Testis (tissue), 5 donors: ENCODE measurements at places on chromosomes 6 and 20.

DNA sequence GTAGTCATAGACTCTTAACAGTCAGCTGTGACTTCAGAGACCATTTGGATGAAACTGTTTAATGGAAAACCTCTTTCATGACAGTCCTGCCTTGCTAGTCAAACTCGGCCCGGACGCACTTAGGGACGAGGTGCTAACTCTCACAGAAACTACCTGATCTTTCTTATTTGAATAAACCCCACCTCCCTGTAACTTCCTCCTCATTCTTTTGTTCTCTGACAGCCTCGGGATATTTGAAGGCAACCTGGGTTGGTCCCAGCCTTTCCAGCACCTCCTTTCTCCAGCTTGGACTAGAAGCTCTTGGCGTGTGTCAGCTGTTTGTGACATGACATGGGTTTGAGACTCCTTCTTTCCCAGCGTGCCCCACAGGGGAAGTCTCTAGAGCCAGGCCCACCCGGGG, 175.3 kb upstream of the EXOC2 start:
- no peak for DNase-seq

- no peak for DNase-seq
Measured at GRCh38 chr6:33751771-33752645, 5.3 kb upstream of the IP6K3 start.

- no peak for DNase-seq
Measured at GRCh38 chr20:21162631-21163030, 36.7 kb downstream of the KIZ start.

GRCh38 chr20:60116128-60116909, 158.1 kb downstream of the CDH26 start:
- no peak for DNase-seq

DNA sequence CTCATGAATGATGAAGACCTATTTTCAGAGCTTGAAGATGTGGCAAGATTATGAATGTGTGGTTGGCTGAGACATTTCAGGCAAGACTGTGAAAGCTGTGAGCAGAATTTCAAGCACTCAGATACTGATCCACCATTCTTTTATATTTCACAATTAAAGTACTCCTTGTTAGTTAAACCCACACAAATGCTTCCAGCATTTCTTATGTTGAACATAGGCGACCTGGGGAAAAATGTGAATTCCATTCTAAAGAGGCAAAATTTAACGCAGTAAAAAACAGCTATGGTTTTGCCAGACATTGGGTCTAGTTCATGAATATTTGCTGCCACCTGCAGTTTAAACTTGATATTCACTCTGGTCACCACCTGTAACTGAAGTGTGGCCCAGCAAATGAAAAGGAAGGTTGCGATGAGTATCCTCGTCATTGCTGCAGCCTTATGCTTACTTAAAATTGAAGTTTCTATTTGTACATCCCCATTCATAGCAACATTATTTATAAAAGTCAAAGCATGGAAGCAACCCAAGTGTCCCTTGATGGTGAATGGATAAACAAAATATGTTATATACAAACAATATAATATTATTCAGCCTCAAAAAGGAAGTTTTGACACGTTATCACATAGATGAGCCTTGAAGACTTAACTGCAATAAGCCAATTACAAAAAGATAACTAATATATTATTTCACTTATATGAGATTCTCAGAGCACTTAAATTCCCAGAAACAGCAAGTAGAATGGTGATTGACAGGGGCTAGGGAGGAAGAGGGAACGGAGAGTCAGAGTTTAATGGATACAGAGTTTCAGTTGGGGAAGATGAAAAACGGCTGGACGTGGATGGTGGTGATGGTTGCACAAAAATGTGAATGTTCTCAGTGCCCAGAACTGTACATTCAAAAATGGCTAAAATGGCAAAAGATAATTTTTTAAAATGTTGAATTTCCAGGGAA, 32.4 kb upstream of the FAM184A start:
- peak; percentile 53 for DNase-seq

DNA sequence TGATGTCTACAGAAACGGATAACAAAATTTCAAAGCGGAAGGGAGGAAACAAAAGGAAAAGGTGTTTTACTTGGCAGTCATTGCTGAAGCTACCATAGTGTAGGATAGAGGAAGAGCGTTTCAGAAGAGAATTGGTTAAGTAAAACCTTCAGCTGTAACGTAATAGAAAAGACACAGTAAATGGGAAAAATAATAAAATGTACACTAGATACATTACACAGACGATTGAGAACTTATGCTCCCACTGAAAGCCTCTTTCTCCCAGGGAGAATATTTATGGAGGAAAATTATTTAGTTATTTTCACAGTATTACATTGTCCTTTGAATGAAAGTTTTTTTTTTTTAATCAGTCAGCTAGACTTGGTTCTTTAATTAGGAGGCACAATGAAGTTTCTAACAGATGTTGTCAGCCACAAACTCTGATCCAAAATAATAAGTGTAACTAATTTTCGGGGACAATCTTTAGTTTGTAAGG, 90.7 kb upstream of the PRDM1 start:
- DNase-seq = no peak

GRCh38 chr20:35156978-35157377, 9.8 kb upstream of the EDEM2 start:
- no peak for DNase-seq

DNA sequence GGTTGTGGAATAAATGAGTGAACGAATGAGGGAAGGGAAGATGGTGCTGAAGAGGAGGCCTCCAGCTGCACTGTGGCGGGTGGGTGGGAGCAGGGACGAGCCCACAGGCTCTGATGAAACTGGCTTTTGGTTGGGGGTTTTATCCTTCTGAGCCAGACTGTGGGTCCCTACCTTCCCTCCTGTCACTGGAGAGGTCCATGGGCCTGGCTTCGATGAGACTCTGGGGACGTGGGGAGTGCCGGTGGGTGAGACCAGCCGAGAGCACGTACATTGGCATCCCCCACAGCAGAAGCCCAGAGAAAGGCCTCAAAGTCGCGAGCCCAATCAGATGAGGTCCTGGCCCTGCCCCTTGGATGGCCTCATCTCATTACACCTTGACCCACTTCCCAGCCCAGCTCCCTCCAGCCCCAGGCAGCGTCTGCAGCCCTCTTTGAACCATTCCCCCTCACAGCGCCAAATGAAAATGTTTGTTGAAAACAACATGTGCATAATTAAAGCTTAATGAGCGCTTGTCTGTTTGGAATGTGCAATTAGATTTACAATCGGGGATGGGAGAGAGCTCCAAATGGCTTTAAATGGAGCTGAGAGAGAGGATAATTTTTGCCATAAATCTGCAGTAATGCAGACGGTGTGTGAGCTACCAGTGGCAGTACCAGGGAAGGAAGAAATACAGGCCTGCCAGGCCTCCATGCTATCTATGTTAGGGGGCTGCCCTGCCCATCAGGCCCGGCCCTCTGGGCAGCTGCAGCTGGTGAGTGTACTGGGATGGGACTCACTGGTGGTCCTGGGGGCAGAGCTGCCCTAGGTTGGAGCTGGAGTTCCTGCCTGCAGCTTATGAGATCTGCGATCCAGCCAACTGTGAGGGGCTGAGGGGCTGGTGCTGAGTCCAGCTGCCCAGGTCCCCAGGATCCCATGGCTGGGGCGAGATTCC, 47.2 kb downstream of the TOX2 start:
- DNase-seq = no peak

GRCh38 chr20:50133041-50133440, 20.1 kb upstream of the UBE2V1 start:
- DNase-seq = no peak

GRCh38 chr6:34386316-34387137, 5.9 kb downstream of the NUDT3 start:
- DNase-seq = no peak

DNA sequence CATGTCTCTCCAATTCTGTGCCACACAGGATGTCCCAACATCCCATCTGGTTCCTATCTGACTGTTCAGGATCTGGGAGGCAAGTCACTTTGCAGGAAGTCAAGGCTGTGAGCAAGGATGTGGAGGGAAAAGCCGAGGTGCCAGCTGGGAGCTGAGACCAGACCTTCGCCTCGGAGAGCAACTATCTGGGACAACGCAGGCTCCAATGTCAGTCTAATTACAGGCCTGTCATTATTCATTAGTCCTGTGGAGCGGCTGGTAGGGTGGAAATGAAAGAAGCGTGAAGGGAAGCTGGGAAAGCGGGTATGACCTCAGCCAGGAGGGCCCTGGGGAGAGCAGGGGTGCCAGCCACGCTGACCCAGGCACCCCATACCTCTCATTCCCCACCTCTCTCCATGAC, 147.3 kb downstream of the UNC5CL start:
- DNase-seq = no peak

DNA sequence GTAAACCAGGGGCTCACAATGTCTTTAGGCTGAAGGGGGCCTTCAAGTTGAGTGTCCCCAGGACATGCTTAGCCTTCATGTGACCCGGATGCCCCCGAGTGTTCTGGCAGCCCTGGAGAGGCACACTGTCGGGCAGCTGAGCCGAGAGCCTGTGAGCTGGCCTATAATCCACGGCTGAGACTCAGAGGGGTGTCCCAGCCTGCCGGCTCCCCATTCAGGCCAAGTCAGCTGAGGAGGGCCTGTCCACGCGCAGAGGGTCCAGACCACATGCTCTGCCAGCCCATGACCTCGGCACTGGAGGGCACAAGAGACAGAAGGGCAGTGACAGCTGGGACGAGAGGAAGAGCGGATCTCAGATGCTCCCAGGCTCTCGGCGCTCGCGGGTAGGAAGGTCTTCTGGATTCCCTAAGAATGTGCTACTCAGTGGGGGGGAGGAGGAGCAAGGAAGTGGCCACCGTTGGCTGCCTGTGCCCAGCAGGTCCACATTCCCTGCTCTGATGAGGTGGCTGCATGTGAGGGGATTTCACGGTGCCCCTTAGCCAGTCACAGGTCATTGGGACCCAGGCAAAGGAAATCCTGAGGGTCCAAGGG, 224.7 kb downstream of the NRN1 start:
- no peak for DNase-seq

DNA sequence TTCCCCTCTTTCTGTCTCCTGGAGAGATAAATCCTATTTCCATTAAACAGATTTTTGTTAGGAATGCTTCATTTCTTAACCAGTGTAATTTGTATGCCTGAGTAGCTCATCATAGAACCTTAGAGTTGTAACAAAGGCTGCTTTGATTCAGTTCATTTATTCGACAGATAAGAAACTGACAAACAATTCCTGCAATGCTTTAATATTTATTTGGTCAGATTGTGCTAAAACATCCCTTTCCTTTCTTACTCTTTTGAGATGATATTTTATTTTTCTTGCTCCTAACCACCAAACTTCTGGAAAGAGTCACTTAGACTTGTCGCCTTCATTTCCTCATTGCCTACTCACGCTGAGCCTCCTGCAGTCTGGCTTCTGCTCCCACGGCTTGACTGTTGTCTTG, 89.0 kb upstream of the SUPT3H start:
- DNase-seq = no peak

GRCh38 chr6:107493158-107494057, 3.5 kb downstream of the SOBP start:
- DNase-seq = peak; percentile 33

- peak; percentile 59 for DNase-seq
Measured at GRCh38 chr6:69866770-69867638, 648 bp downstream of the COL19A1 start.

GRCh38 chr6:136471372-136471771, 78.8 kb downstream of the MAP7 start:
- no peak for DNase-seq
